Posterior vena cava (tissue), 2 donors: ENCODE measurements at places on chromosomes 1 and 21. TPM values are rescaled to one million over a fixed set of nuclear protein-coding genes. Genes with fewer than 3 reads are reported as not detected.

DNA sequence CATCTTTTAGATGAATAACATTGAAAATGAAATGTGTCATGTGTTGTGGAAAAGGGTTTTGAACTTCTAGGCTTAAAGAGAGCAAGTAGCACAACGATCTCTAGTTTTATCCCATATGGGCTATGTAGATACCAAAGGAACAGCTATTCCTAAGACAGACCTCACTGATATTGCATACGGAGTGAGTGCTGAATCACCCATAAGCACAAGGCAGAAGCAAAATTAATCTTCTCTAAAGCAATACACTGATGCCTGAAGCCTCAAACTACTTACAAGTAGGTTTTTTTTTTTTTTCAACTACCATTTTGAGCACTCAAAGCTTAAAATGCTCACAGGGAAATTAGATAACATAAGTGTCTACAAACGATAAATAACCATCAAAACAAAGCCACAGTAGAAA is 5.0 kb upstream of the KMO start:
- DNase-seq, result no peak

- no peak for DNase-seq
Observed at GRCh38 chr1:66452162-66452561, 81.8 kb upstream of the SGIP1 start.

The GPR37L1 gene
- 0.09 TPM for total RNA-seq

DNA sequence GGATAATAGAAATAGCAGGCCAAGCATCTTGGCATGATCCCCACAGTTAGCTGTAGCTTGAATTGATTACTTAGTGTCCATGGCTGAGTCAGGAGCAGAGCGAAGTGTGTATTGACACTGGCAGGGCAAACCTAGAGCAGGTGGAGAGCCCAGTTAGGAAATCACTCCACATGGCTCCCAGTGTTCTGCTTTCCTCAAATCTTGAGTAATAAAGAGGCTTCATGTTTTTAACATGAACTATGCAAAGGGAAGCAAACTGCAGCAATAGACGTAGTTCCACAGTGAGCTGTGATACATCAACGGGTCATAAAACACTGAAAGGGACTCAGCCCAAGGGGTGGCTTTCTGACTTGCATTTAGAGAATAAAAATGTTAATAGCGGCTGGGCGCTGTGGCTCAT is 28.9 kb downstream of the RHEX start:
- no peak for DNase-seq

- no peak for DNase-seq
Observed at GRCh38 chr1:197683895-197684553, 91.3 kb downstream of the DENND1B start.

DNA sequence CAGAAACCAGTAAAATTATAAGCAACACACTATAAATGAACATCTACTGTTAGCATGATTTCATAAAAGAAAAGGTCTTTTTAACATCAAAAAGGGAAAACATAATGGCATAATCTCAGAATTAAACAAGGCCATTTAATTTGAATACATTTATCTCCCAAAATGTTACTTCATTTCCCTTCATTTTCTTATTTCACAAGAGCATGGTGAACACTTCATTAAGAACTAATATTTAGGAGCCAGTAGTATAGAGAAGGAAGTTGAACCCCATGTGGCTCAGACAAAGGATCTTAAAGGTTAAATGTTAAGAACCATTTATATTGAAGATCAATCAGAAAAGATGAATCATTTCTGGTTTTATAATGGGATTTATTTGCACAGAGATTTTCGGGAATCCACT is 981.7 kb downstream of the TTLL7 start:
- no peak for DNase-seq

The PTGER3 gene
- total RNA-seq, result 23.1 TPM

GRCh38 chr1:209743145-209743482 is 12.7 kb upstream of the TRAF3IP3 start:
- DNase-seq, result peak; percentile 89

GRCh38 chr1:118115567-118116295 is 69.3 kb downstream of the SPAG17 start:
- no peak for DNase-seq

DNA sequence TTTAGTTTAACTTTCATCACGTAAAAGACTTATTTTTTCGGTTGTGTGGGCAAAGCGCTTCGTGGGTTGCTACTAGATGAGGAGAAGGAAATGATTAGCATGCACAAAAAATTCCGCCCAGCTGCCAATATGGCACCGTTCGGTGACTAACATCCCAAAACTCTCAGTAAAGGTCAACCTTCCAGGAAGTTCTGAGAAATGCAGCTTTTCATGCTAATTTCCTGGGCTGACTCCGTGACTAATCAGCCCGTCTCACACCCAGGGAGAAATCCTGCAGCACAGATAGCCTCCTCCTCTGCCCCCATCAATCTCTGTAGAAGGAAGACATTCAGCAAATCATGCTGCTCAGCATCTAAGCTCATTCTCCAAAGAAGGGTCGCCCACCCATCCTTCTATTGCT is 34.1 kb downstream of the TMCO4 start:
- DNase-seq, result peak; percentile 11

GRCh38 chr21:37550618-37551330 is 184.2 kb downstream of the DYRK1A start:
- no peak for DNase-seq

The VPS13D gene
- 96.7 TPM for total RNA-seq

DNA sequence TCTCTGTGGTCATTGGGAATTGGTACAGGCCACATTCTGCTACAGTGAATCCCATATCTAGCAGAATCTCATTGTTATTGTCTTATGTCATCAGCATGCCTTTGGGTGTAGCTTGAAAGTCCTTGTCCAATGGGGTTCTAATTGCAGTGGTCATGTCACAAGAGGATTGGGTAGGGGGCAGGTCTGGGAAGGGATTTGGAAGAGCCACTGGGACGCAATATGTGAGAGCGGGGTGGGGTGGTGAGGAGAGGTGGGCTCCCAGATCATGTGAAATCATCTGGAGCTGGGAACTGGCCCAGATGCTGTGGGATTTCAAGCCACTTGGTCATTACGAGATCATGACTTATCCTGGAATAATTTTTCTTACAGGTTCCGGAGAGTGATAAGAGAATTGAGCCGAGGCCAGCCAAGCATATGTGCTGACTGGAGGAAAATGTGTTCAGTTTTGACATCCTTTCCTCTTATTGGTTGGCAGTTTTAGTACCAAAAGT is 16.3 kb downstream of the CNIH3 start:
- DNase-seq, result no peak

DNA sequence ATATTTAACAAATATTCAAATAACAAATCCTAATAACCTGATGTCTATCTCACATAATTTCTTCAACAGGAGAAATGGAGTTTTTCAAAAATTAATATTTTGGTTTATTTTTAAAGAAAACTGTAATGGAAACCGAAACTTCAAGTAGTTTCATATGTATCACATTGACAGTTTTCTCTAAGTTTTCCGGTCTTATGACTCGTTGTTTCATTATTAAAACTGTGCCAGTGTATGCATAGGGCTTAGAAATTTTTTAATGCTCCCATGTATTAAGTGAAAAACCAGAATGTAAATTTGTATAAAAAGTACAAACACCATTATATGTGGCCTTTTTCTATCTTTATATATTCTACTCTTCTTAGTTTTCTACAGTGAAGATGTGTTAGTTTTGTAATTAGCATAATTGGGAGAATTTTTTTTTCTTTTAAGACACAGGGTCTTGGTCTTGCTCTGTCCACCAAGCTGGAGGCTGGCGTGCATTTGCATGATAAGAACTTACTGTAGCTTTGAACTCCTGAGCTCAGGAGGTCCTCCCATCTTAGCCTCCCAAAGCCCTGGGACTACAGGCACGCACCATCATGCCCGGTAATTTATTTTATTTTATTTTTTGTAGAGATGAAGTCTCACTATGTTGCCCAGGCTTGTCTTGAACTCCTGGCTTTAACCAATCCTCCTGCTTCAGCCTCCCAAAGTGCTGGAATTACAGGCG is 43.9 kb upstream of the SAMSN1 start:
- DNase-seq, result no peak

DNA sequence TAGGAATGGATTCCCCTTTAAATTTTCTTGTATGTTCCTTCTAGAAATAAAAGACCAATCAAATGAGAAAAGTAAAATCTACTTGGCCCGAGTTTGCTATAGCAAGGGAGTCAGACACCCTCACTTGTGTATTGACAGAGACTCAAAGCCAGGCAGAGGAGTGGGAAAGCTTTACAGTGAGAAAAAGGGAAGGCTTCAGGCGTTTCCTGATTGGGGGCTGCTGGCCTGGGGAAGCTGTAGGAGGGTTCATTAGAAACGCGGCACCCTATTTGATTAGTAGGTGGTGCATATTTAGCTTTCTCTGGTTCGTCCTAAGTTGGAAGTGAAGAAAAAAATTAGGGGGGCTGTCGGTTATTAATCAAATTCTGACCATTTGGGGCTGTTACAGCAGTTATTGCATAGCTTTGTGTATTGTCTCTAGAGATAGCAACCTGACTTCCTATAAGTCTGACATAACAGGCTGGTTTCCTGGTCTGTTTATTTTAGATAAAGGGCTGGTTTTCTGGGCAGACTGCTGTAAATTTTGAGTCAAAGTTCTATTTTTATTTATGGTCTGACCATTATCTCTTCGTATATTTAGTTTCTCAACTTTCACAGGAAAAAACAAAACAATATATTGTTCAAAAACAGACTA is 10.0 kb downstream of the SLC25A24 start:
- no peak for DNase-seq

DNA sequence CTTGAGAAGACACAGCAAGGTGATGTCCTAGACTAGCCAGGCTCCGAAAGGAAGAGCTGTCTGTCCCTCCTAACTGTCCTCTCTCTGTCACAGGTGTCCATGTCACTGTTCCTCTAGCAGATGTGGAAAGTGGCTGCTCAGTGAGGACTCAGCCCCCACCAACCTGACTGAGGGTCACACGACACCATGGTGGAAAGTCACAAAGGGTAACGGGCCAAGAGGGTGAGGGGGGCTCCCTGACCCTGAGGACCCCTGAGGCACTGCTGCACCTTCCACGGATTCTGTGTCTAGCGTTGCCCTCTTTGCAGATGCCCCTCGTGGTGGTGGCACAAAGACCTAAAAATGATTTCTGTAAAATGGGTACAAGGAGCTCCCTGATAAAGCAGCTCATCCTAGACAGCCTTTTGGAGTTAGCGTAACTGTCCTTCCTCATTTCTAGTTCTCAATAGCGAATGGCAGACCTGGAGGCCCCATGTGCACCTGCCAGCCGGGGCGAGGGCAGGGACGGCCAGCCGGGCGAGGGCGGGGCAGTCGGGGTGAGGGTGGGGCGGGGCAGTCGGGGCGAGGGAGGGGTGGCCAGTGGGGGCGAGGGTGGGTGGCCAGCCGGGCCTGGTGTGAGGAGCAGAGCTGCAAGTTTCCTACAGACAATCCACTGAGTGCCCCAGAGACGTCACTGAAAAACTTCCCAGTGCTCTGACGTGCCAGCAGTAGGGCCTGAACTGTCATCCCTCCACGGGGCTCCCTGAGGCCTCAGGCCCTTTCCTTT is 23.4 kb downstream of the POFUT2 start:
- no peak for DNase-seq

DNA sequence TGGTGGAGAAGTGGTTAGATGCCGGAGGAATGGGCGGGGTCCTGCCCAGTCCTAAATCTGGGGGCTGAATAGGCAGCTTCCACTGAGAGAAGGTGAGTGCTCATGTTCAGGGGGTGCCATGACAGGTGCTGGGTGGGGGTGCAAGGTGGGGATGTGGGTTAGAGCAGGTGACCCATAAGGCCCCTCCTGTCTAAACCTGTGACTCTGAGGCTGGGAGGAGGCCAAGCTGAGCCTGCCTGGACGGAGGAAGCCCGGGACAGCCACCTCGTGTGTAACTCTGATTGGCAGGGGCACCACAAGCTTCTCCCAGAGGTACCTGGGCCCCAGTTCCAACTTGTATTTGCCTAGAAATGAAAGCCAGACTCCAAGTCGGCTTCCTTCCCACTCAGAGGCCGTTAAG is 10.7 kb downstream of the GPR157 start:
- peak; percentile 53 for DNase-seq

- DNase-seq, result no peak
Observed at GRCh38 chr1:80170811-80171485, 1164.4 kb upstream of the ADGRL4 start.

The ZNF593 gene
- 17.6 TPM for total RNA-seq

The DCDC2B gene
- total RNA-seq, result not detected

DNA sequence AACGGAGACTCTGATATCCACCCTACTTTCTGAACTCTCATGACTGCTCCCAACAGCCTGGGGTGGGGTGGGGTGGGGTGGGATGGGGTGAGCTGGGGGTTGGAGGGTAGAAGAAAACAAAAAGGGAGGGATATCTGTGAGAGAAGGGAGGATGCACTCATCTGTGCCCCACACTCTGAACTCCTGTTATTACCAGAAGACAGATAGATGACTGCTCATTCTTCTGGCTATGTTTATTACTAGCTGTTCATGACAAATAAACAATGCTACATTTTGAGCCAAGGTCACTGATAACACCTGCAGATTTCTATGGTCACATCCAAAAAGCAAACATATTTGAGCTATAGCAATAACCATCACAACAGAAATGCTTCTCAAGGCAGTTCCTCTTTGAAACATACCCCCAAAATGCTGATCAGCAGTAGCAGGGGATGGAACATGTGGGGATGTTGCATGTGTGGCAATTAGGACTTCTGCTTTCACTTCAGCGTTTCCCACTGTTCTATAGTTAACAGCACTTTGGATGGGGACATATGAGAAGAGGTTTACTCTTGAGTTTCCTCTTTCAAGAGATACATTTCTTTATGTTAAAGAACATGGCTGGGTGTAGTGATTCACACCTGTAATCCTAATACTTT is 43.3 kb downstream of the GPR3 start:
- no peak for DNase-seq

The PTPRF gene
- total RNA-seq, result 59.0 TPM

GRCh38 chr1:24991697-24992096 is 61.6 kb upstream of the RUNX3 start:
- peak; percentile 29 for DNase-seq

DNA sequence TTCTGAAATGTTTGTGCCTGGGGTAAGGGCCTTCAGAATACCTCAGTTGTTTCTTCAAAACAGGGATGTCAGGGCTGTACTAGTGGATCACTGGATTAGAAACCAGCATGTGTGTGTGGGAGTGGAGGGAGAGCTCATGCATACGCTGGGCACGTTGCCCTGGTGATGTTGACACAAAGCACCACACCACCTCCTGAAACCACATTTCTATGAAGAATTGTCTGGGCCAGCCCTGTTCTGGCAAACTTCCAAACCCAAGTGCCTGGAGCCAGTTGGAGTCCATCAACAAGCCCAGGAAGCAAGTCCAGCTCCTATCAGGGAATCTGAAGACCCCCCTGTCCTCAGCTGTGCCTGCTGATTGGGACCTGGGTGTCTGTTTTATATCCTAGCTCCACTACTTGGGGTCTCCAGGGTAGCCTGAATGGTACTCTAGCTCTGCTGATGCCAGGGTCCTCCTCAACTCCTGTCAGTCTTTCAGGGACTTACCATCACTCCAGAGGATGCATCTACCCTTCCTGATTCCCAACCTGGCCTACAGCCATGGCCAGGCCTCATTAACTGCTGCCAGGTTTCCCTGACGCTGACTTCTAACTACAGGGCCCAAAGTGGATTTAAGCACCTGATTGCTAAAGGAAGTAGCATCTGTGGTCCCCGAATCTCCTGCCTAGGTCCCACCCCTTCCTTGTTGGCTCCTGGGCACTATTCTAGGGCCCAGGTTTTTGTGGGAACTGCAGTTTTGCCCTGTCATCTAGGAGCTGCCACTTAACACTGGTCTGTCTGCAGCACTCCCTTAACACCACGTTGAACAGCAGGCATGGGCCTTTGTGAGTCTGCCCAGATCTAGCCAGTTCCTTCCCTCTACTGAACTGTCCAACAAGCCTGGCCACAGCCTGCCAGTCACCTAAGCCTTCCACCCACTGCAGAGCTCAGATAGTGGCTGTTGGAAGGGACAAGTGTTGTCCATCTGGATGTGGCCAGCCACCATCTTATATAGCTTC is 45.5 kb downstream of the LPAR3 start:
- peak; percentile 82 for DNase-seq
